GM13977 (cell line): ENCODE measurements at places on chromosomes 6 and 20.

DNA sequence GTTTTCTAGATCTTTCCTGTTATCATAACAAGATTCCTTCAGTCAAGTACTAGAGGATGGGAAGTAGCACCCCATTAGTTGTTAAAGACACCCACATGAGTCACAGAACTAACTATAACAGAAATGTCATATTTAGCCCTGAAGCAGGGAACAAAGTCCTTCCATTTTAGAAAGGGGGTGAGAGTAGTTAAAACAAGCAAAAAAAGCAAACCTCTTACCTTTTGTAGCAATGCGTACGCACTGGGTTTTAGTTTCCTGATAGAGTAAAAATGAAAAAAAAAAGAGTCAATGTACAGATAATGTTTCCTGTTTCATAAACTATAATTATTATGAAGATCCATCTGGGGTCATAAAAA, 163.7 kb upstream of the THEMIS start:
- no peak for DNase-seq

GRCh38 chr20:21251278-21251677, 51.9 kb upstream of the XRN2 start:
- no peak for DNase-seq

- no peak for DNase-seq
Observed at GRCh38 chr20:23255716-23256385, 94.7 kb upstream of the NXT1 start.

DNA sequence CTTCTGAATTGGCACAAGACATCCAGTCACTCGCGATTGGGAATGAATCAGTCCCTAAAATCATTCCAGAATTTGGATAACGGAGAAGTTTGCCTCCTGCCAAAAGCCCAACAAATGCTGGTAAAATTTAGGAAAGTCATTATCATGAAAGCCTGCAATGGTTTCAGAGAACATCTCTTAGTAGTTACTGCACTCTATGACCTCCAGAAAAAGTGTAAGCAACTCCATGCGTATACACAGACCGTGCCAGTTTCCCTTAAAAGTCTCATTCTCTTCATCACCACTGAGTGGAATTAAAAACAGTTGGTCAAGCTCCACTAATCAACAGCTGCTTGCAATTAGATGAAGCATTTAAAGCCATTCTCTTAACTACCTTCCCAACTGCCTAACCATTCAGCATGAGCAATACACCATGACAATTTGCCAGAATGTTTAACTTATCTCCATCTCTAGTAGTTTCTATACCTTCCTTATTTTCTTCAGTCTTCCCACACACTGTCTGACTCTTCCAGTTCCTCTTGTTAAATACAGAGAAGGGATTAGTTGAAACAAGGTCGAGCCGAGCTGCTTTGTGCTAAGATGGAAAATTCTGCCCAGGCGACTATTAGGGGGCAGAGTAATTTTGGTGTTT, 183.6 kb upstream of the PRDM1 start:
- DNase-seq: no peak

DNA sequence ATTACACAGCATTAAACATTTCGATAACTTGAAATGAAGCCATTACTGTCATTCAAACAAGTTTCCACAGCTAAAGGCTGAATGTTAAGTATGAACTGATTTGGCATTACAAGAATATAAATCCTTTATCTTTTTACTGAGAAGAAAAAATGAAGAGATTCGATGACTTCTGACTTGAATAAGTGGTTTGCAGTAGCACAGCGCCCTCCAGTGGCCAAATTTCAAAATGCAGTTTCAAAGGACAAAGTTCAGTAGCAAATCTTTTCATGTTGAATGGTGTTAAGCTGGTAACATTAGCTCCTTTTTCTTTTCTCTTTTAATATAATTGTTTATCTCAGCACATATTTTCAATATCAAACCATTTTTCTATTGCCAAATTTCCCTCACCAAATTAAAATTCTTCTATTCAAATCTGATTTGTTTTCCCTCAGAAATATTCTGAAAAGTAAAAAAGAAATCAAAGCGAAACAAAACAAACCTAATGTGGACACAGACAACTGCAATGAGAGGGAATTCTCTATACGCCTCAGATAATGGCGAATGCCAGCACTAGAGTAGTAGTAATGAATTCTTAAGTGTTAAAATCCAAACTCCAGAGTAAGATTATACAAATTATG, 145.7 kb downstream of the BTBD9 start:
- DNase-seq: peak; percentile 19

- no peak for DNase-seq
Observed at GRCh38 chr6:102571236-102571908, 1177.9 kb downstream of the GRIK2 start.

- DNase-seq: no peak
Observed at GRCh38 chr6:338815-339262, 46.6 kb downstream of the DUSP22 start.

DNA sequence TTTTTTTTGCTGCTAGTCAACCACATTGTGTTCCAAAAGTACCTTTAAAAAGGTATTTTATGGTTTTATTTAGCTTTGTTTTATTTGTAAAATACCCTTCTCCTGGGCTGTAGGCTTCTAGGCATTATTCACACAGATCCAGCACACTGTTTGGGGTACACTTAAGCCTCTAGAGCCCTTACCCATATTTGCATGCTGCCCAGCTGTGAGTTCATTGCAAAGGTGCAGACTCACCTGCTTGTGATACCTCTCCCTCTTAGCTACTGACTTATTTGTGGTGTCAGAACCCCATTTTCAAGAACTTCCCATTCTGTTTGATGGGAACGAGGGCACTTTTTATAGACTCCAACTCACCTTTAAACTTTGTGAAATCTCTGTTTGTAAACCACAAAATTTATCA, 69.8 kb downstream of the RIN2 start:
- no peak for DNase-seq

DNA sequence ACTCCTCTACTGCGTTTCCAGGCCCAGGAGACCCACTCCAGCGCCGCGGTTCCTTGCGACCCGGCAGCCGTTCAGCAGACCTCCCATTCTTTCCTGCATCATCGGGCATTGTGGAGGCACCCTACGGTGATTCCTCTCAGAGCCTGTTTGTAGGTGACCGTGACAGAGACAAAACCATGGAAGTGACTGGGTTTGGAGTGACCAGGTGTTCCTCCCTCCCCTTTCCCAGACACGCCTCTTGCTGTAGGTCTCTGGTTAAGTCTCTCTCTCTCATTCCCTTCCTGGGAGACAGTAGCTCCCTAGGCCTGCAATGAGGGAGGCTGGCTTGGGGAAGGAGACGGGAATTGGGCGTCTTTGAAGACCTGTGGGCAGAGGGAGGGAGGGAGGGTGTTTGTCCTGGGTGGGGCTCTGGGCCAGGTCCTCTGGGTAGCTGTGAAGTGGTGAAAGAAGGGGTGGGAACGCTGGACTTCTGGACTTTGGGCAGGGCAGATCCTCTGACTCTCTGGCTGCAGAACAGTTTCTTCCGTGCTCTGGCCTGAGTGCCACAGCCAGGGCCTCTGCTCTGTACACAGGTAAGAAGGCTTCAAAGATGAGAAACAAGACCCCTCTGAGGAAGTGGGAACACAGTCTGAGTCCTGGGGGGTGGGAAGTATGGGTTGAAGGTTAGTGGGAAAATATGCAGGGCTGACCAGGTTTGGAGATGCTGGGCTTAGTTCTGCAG, 763 bp downstream of the KLC4 start:
- DNase-seq: no peak

GRCh38 chr6:89610149-89610642, 28.4 kb downstream of the LYRM2 start:
- DNase-seq: peak; percentile 72

DNA sequence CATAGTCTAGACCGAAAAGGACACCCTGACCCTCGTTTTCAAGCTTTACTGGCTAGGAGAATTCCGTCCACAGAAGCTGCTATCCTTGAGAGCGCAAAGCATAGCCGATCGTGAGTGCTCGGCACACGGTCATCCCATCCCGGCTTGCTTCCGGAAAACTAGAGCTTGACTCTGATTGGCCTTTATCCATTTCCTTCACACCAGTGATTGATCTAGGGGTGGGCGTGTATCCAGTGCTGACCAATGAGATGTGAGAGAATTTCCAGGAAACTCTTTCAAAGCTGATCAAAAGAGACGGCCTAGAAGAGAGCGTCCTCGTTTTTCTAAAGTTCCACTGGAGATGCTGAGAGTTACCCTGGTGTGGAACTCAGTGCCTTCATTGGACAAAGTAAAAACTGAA, 41.0 kb upstream of the NFATC2 start:
- no peak for DNase-seq

DNA sequence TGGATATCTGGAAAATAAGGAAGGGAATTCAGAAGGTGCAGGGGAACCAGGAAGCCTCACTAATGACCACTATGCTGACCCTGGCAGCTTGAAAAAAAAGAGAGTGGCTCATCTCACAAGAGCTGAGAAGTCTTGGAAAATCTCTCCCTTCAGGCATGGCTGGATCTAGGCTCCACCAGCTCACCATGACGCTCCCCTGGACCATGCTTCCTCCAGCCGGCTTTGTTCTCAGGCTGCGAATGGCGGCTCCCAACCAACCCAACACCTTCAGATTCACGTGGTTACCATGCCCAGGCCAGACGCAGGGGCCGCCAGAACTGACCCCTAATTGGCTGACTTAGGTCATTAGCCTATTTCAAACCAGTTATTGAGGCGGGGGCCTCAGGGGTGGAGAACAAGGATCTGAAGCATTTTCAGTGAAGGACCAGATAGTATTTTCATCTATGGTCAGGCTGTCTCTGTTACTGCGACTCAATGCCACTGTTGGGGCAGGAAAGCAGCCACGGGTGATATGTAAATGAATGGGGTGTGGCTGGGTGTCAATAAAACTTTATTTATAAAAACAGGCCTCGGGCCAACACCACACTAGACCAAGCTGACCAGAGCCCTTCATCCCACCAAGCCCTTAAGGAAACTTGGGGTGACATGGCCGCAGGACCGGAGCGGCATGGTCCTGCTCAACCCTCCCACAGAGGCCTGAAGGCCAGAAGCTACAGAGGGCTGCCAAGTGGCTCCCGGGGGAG, 159.7 kb downstream of the TAF4 start:
- DNase-seq: no peak

DNA sequence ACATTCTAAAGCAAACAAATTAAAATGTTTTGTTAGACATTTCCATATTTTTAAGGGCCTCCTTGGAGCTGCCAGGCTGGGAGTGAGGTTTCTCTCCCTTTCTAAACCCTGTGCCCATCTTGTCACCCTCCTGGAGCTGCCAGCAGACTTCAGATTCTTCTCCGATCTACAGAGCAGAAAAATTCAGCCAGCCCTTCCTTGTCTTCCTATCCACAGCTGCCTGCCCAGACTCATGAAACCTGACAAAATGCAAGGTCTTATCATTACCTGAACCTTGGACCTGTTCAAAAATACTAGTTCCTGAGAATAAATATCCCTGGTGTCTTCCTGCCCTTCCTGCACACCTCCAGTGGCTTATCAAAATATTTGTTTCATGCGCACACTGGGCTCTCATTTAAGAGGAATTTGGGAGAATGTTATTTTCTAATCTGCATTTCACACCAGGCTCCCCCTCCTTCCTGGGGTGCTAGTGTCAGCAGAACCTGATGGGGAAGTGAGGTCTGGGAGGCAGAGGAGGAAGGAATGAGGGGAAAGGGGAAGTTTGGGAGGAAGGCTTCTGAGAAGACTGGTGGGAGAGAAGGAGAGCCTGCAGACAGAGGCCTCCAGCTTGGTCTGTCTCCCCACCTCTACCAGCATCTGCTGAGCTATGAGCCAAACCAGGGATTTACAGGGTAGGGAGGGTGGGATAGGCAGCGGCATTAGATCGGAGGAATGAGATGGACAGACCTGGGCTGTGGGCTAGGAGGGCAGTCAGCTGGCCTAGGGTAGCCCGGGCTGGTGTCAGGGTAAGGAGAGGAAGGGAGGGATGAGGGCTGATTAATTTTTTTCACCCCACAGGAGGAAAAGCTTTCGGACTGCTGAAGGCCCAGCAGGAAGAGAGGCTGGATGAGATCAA, at the start of gene AIF1:
TSS of gene AIF1 (plus strand) at position 551 of the 895 bp plus-strand sequence. CDS start at position 647, 96 bp downstream.
- no peak for DNase-seq

DNA sequence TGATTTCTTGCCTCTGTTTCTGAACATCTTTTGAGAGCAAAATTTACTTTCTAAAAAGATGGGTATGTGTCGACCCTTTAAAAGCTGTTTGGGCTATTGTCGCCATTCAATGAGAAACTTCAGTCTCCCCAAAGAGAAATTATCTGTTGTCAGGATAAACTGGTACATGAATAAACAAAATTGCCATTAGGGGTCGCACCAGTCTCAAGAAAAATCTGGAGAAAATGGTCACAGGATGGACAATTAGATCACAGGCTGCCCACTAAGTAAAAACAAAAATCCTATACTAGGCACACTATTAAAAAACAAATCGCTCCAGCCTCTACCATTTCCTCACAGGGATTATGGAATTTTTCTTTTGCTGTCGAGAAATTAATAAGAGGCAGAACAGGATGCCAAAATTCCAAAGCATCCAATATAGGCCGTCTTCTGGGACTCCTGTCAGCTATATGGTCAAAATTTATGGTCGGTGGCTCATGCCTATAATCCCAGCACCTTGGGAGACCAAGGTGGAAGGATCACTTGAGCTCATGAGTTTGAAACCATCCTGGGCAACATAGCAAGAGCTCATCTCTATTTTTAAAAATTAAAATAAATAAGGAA, 5.5 kb upstream of the HLA-E start:
- peak; percentile 67 for DNase-seq

- DNase-seq: peak; percentile 53
Observed at GRCh38 chr6:17600527-17601385, 654 bp downstream of the FAM8A1 start.

GRCh38 chr6:13049666-13050254, 278.6 kb downstream of the TBC1D7 start:
- DNase-seq: no peak

- no peak for DNase-seq
Observed at GRCh38 chr6:78530208-78530607, 337.1 kb upstream of the IRAK1BP1 start.

GRCh38 chr20:46774943-46775560, 65.6 kb downstream of the SLC2A10 start:
- DNase-seq: no peak

GRCh38 chr6:63742060-63742459, 106.5 kb downstream of the PHF3 start:
- DNase-seq: no peak

DNA sequence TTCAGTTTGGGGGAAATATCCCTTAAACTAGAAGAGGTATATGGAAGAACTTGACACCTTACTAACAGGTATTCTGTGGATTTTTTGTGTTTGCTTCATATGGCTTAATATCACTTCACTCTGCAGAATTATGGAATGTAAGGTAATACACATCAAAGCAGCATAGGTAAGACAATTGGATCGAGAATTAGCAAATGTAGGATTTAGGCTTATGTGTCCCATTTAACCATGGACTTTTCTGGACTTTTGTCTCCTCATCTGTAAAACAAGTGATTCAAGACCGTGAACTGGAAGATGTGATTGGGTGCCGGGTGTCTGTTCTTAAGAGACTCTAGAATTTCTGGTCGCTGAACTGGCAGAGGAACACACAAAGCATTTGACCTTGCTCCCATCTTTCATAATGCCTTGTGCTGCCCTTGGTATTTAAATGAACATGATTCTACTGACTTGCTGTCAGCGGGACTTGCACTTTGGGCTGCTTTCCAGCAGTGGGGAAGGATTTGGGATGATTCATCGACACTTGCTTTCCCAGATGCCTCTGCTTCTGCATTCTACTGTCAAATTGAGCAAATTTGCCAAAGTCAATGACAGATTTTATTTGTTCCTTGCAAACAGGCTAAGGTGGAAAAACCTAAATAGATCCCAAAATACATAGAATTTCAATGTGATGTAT, 199.8 kb downstream of the PLCB1 start:
- DNase-seq: no peak
